Frontal cortex (tissue), 4 donors: ENCODE measurements at places on chromosomes 3 and 15.

DNA sequence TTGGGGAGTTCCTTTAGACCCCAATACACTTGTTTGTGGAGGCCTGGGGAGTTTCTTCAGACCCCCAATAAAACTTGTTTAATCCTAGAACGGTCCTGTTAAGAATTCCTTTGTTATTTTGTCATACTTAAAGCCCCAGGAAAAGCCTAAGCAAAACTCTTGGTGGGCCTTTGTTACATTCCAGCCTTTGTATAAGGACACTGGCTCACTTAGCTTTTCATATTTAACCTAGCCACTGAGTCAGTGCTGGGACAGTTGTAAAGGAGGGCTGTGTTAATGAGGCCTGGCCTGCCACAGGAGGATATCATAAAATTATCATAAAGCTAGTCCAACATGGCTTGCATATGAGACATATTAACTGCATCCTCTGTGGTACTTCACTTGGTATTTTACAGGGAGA is 760.1 kb downstream of the ZNF385D start:
- no peak for DNase-seq

- no peak for DNase-seq
Measured at GRCh38 chr15:88231909-88232644, 24.5 kb downstream of the NTRK3 start.

DNA sequence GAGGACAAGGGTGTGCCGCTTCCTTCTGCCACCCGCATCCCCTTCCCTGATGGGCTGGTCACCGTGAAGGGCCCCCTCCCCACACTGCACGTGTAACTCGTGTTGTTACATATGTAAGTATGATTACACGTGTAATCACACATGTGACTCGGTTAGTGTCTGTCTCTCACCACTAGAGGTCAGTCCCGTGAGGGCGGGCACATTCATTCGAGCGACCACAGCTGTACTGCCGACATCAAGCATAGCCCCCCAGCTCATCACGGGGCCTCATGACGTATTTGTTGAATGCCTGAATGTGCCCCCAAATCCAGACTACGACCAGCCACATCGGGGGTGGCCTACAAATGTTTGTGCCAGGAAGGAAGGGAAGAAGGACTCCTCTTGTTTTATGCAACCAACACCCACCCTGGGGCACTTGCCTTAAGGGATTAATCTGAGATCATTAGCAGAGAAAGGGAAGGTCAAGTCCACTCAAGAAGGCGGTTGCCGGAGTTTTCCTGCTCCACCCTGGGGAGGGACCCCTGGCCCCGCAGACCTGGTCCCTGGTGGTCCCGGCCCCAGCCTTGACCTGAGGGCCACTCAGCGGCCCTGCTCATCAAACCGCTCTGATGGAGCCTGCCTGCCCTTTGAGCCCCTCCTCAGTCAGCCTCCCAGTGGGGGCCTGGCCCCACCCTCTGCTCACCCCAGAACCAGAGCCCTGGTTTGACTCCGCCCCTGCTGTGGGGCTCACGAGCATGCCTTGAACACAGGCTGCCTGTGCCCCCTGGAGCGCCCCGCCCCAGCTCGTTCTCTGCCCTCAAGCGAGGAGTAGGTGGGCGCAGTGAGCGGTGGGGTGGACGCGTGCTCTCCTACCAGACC is 52.8 kb downstream of the RGMA start:
- no peak for DNase-seq

- DNase-seq, result no peak
Measured at GRCh38 chr3:26293329-26293844, 329.2 kb upstream of the LRRC3B start.

- DNase-seq, result no peak
Measured at GRCh38 chr3:128376516-128376915, 90.2 kb downstream of the DNAJB8 start.

- DNase-seq, result no peak
Measured at GRCh38 chr3:183180110-183180783, 17.7 kb upstream of the LAMP3 start.
